ENCODE measurements at places on chromosomes 5 and 9. TPM values are rescaled to one million over a fixed set of nuclear protein-coding genes. Genes with fewer than 3 reads are reported as not detected.

FCN2 gene
- total RNA-seq: not detected

GRCh38 chr9:6564360-6564759 lies 81.2 kb downstream of the GLDC start:
- no peak for DNase-seq

- DNase-seq: no peak
These were observed 203.5 kb downstream of the ERCC6L2 start for GRCh38 chr9:96078897-96079490.

DNA sequence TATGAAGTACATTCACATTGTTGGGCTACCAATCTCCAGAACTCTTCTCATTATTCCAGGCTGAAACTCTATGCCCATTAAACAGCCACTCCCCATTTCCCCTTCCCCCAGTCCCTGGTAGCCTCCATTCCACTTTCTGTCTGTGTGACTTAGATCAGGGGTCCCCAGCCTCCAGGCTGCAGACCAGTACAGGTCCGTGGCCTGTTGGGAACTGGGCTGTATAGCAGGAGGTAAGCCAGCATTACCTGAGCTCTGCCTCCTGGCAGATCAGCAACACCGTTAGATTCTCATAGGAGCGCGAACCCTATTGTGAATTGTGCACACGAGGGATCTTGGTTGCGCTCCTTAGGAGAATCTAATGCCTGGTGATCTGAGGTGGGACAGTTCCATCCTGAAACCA lies 23.1 kb downstream of the ZNF618 start:
- DNase-seq: peak; percentile 44

SPINK6 gene
- total RNA-seq: not detected

- no peak for DNase-seq
These were observed 25.0 kb upstream of the F2R start for GRCh38 chr5:76690704-76691466.

DNA sequence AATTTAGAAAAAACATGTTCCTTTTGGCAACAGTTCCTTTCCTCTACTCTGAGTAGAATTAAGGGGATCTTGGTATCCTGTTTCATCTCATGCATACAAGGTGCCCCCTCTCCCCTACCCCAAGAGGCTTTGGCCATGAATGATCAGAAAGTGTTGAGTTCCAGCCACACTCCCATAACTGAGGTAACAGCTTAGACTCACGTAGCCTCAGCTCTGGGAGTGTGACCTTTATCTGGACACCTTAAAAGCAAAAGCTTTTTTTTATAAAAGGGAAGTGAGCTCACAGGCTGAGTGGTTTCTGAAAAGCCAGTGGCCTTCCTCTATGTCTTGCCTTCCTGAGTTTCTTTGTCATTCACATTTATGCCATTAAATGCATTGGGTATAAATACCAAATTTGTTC lies 900 bp upstream of the HAVCR2 start:
- DNase-seq: no peak

GRCh38 chr9:18689921-18690320 lies 216.0 kb downstream of the ADAMTSL1 start:
- no peak for DNase-seq

DNA sequence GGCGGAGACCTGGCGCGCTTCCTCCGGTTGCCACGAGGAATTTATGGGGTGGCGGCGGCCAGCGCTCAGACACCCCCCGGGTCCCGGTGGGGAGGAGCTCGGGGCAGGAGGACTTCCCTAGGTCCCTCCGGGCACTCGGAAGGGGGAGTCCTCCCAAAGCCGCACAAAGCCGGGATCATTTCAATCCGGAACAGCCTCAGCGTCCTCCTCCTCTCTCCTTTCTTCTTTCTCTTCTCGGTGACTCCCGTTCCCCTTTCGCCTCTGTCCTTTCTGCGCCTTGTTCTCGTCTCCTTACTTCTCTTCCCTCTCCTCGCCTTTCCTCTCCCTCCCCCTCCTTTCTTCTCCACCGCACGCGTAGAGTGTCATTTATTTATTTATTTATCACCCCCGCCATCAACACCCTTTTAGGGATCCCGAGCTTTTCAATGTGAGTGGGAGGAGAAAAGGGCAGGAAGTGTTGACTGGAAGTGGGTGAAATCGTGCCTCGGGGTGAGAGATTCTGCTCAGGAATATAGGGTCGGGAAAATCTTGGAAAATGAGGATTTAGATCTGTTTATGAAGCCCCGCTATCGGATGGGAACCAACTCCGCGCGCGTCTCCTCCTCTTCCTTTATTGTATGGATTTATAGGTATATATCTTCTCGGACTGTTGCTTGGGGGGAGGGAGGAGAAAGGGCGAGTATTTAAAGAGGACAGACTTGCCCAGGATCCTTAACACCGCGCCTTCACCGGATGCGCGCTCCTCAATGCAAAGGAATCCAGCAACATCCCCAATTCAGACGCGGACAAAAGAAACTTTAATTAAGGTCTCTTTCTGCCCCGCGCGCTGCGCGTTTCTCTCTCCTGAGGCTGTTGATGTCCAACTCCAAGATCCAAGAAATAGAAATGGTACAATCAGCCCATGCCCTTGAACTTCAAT lies 2.0 kb upstream of the ZNF462 start:
- DNase-seq: no peak

DNA sequence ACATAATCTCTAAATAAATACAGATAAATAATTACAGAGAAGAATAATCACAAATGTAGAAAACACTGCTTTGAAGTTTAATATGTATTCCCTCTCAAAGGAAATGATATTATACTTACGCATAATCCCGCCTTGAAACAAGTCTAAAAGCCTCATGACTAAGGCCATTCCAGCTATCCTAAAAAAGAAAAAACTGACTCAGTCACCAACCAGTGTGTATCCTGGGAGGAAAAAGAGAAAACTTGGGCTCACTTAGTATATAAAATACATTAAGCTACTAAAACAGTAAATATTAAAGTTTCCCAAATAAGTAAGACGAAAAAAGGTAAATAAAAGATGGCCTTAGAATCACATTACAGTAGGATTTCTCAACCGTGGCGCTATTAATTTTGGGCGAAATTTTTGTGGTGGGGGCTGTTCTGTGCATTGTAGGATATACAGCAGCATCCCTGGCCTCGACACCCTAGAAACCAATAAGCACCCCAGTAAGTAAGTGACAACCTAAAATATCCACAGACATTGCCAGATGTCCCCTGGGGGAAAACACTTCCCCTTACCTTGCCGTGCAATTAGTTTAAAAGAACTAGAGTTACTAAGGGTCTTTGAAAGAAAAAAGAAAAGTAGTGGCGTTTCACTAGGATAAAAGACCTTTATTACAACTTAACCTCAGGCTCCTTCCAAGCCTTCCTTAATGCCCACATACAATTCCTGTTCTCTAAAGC lies 1.1 kb downstream of the HSPA9 start:
- DNase-seq: no peak

- DNase-seq: no peak
These were observed 252.7 kb upstream of the IL12B start for GRCh38 chr5:159582756-159583541.

- DNase-seq: no peak
These were observed 70.8 kb downstream of the SERINC5 start for GRCh38 chr5:80185095-80185494.

DNA sequence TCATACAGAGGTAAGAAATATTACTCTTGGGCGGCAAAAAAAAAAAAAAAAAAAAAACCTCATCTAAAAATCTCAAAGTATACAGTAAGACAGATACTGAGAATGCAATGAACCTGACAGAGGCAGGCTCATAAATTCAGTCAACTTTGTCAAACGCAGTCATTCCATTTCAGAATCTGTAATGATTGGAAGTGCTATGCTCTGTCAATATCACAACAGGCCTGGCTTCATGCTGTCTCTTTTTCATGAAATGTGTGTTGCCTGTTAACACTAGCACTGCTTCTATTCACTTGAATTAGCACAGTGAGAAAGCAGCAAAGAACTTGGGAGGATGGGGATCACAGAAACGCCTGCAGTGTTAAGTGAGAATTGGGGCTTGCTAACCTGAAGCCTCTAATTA lies 200.3 kb upstream of the EFNA5 start:
- no peak for DNase-seq

CHMP5 gene
- total RNA-seq: 41.5 TPM

DNA sequence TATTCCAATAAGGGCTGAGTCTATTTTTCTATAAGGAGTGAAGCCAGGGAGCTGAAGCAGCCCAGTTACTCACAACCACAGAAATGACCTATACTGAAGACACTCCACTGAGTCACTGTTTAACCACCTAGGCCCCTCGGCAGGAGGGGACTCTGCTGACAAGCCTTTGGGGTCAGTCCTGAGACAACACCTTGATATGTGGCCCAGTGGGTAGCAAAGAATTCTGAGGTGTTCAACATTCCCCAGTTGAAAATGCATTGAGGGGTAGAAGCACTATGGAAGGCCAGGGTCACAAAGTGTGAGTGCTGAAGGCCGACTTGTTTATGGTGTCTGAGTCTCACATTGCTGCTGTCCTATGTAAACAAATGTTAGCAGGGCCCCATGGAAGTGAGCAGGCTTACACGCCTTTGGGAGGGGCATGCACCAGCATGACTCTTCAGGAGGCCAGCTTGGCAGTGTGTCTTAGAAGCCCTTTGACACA lies 112.6 kb upstream of the NFIL3 start:
- DNase-seq: no peak

DNA sequence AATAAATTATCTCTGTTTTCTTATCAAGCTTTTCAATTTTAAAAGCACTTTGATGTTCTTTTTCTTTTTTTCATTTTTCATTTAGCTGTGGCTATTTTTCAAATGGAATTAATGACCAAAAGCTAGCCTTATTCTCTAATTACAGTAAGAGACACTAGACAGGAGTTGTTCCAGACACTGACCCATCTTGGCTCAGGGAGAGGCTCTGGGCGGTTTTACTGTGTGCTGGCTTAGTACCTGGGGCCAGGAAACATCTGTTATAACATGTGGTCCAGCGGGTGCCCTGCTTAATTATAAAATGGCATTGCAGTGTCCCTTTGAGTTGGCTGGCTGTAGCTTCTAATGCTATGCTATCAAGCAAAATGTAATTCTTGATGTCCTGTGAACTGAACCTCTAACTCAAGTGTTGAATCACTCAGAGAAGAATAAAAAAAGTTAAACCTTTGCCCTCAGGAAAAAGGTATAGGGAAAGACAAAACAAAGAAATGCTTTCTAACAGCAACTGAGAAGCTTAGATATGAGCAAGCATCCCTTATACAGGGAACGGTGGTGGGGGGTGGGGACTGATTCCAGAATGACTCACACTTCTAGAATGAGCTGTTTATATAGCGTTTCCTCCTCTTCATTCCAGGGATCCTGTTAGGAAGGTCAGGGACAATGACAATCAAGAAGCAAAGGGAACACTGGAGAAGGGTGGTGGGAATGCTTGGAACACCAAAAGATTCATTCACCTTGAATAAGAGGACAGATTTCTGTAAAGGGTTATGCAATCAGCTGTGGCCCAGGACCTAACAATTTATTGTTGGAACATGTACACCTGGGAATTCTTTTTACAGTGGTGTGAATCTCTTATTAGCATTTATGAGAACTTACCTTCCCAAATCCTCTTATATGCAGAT lies 58.7 kb upstream of the NFIB start:
- DNase-seq: no peak

IL3 gene
- total RNA-seq: not detected

All from vagina (tissue), 2 donors.